ENCODE measurements at places on chromosomes 1 and 21. TPM values are rescaled to one million over a fixed set of nuclear protein-coding genes. Genes with fewer than 3 reads are reported as not detected.

The CD53 gene
- 30.4 TPM for total RNA-seq

The PBX1 gene
- 7.6 TPM for total RNA-seq

The GPR52 gene
- total RNA-seq: 4.8 TPM

The DPYD gene
- total RNA-seq: 56.6 TPM

- no peak for DNase-seq
Measured at GRCh38 chr1:201454608-201455007, 14.4 kb downstream of the PHLDA3 start.

GRCh38 chr1:182685215-182685614, 828 bp upstream of the RGS8 start:
- DNase-seq: no peak

- DNase-seq: no peak
Measured at GRCh38 chr1:187938092-187938491, 1109.3 kb downstream of the PLA2G4A start.

- no peak for DNase-seq
Measured at GRCh38 chr1:119002028-119002686, 14.0 kb upstream of the TBX15 start.

GRCh38 chr1:28887835-28888682, 26.3 kb upstream of the EPB41 start:
- peak; percentile 71 for DNase-seq

GRCh38 chr1:155048449-155049334, 2.4 kb upstream of the ADAM15 start:
- DNase-seq: no peak

- no peak for DNase-seq
Measured at GRCh38 chr1:213641312-213641711, 346.5 kb upstream of the PROX1 start.

GRCh38 chr1:20640183-20640597, 6.9 kb downstream of the PINK1 start:
- DNase-seq: peak; percentile 62

GRCh38 chr1:156738916-156739315, 2.0 kb downstream of the MRPL24 start:
- DNase-seq: no peak

GRCh38 chr1:247332623-247333361, 1.1 kb upstream of the ZNF496 start:
- DNase-seq: no peak

DNA sequence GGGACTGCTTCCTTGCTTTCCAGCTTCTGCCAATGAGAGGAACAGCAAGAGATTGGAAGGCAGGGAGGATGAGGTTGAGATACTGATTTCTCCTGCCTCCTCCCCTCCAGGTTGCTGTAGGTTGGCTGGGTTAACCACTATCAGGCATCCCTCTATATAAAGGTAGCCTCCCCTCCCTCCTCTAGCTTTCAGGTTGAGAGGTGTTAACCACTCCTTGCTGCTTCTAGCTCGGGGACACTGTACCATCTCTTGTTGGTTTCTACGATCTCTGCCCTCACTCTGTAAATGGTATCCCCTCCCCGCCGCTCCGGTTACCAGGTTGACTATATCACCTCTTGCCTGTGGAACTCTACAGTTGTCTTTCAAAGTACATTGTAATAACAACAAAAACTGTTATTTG, 16.7 kb downstream of the LPAR3 start:
- no peak for DNase-seq

- DNase-seq: no peak
Measured at GRCh38 chr1:172497230-172497629, 35.7 kb upstream of the SUCO start.

Data from liver (tissue), 10 donors.